NCI-H510A treated with DMSO at 0.1 percent for 48 hours (cell line): ENCODE measurements at places on chromosomes 7 and 10.

- DNase-seq = no peak
Observed at GRCh38 chr7:94375691-94376090, 19.0 kb upstream of the COL1A2 start.

GRCh38 chr7:46886669-46887374 is 695.1 kb downstream of the TNS3 start:
- no peak for DNase-seq

GRCh38 chr10:20991526-20991925 is 94.4 kb upstream of the NEBL start:
- DNase-seq = no peak

- no peak for DNase-seq
Observed at GRCh38 chr10:127740596-127740995, 3.6 kb downstream of the FOXI2 start.

DNA sequence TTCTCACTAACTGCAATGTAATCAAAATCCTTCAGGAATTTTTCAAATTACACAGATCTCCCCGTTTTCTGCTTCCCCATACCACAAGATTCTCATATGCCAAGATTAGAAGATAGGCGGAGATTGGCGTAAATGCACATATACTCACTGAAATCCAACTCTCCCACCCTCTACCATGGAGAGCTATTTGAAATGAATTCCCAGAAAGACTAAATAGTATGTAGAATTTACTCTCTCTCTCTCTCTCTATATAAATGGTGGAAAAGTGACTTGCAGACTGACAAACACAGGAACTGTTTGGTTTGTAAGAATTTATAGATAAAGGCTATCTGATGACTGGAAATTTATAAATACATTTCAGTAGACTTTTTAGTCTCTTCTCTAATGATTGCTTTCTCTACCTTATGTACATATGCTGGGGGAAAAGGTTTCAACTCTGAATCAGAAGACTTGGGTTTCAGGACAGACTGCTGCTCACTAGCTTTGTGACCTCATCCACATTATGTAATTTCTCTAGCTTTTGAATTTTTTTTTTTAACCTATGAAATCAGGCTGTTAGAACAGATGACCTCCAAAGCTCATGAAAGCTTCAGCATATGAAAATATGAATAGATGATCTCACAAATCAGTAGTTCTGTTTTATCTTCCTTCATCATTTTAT is 67.8 kb upstream of the CSTF2T start:
- DNase-seq = no peak

DNA sequence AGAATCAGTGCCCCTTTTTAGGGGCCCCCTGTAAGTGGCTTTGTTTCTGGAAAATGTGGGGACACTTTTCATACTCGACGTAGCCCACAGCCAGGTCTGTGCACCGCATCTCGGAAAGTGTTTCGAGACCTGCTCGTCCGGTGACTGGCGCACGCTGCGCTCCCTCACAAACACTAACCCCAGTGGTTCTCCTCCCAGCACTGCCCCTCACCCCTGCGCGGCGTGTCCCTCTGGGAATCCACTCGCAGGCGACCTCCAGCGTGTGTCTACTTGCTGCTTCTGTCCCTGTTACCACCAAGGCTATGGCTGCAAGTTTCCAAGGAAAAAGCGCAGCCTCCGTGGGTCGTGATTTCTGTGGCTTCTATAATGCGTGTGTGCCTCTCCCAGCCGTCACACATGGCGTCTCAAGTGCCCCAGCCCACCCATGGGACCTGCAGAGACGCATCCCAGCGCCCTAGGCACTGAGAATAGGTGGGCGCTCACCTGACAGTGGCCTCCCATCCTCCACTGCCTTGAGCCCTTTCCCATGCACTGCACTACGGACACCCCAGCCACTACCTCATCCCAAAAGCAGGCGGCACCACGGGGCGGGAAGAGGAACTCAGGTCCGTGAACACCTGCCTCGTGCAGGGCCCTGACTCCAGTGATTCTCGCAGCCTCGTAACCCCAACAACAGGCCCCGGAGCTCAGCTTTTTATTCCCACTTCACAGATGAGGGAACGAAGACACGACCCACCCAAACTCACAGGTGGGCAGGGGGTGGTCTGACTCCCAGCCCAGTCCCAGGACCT is 49.3 kb downstream of the PTPRN2 start:
- DNase-seq = no peak

DNA sequence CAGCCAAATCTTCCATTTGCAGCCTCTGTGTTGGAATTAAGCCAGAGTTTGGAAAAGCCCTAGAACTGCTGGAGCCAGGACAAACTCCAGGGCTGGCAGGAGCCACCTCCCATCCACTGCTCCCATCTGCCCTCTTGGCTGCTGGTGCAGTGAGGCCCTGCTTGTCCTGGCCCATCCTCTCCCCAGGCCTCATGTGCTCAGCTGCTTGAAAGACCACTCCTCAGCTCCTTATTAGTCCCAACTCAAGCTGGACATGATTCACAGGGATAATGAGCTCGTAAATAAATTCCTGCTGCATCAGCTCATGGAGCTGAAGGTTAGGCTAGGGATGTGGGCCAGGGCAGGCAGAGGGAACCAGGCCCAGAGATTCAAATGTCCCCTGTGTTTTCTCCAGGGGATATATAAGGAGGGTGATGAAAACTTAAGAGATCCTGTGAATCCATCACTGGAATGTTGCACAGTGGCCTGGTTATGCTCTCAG is 282.8 kb downstream of the RPS24 start:
- DNase-seq = no peak

- DNase-seq = no peak
Observed at GRCh38 chr7:36348256-36348655, 41.4 kb upstream of the ANLN start.

GRCh38 chr10:64261092-64261491 is 739.9 kb downstream of the REEP3 start:
- no peak for DNase-seq

- no peak for DNase-seq
Observed at GRCh38 chr10:99598781-99599509, 21.3 kb downstream of the SLC25A28 start.

GRCh38 chr7:108310351-108310750 is 145.9 kb downstream of the NRCAM start:
- no peak for DNase-seq

DNA sequence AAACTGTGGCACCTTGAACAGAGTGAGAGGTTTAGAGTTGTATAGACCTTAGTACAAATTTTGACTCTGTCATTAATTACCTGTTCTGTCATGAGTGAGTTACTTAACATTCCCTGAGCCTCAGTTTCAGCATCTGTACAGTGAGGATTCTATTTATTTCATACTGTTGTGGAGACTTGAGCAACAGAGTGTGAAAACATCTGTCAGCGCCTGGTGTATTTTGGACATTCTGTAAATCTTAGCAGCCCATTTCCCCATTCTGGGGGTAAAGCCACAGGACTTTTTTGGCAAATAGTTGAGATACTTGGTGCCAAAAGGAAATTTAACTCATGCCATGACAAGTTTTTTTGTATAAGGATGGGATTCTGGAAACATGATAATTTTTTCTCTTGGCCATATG is 94.8 kb downstream of the AUTS2 start:
- DNase-seq = no peak

- no peak for DNase-seq
Observed at GRCh38 chr7:64359543-64359942, 45.8 kb downstream of the ZNF736 start.

- no peak for DNase-seq
Observed at GRCh38 chr10:100175875-100176274, 10.0 kb downstream of the ERLIN1 start.

DNA sequence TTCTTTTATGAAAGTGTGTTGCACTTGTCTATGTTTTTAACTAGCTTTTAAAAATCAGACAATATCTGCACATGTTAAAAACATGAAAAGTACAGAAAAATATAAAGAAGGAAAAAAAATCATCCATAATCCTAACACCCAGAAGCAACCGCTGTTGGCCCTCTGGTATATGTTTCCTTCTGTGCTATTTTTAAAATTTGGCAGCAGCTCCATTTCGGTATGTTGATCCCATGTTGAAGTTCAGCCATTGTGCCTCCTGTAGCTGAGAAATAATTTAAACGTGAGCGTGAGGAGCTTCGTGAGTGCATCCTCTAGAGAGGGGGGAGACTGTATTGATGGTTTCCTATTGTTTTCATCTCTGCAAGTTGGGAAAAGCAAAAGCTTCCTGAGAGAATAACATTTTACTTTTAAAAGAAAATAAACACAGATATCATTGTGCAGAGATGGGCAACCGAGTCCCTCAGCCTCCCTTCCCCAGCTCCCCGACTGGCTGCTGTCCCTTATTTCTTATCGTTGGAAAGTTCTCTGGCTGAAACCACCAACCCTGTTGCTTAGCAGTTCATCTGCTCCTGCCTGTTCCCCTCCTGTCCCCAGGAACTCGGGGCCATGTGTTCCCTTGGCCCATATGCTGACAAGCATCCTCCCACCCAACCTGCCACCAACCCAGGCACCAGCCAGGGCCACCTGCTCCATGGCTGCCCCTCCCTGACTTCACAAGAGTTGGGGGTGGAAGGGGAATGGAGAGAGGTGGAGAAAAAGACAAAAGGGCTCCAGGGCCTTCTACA is 499.1 kb upstream of the PODXL start:
- DNase-seq = no peak

GRCh38 chr10:50271564-50272250 is 20.4 kb upstream of the ASAH2 start:
- no peak for DNase-seq

- DNase-seq = peak; percentile 15
Observed at GRCh38 chr7:118918556-118918955, 694.1 kb downstream of the ANKRD7 start.

DNA sequence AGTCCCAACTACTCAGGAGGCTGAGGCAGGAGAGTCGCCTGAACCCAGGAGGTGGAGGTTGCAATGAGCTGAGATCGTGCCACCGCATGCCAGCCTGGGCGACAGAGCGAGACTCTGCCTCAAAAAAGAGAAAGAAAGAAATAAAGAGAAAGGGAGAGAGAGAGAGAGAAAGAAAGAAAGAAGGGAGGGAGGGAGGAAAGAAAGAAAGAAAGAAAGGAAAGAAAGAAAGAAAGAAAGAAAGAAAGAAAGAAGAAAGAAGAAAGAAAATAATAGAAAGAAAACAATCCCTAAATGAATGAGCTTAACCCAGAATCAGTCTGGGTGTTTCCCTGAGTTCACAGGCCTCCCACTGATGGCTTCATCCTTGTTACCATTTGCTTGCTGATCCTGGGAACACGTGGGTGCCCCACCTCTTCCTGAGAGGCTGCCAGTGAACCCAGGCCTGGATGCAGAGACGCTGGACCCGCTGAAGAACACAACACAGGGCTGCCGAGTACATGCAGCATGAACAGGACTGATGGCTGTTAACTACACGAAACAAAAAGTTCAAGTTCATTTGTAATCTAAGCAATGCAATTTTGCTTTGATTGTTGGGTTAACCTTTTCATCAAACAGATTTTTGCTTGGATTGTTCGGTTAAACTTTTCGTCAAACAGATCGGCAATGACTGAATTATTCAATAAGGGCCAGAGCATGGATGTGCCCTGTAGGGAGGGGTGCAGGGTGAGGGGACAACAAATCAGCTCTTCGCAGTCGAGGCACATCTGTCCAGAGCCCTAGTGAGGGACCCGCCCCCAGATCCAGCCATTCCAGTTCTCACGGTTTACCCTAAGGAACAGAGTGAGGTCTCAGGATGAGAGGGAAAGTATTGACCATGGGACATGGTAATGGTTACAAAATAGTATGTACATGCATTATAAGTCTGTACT is 11.5 kb downstream of the NPFFR1 start:
- no peak for DNase-seq

DNA sequence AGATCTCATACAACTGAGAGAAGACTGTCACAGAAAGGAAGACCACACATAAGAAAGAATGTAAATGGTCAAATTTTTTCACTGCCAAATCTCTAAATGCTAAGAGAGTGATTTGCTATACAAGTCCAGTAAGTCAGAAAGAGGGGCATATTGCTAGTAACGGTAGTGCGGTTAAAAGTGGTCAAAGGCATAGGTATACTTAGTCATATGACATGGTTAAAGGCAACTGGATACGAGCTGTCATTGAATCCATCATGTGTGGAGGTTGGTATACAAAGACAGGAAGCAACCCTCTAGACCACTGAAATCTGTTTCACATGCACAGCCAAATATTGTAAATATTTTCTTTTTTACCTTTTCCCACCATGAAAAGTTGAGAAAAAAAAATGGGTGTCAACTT is 4.8 kb downstream of the INHBA start:
- DNase-seq = no peak

- no peak for DNase-seq
Observed at GRCh38 chr7:46291050-46291438, 370.0 kb upstream of the IGFBP3 start.

DNA sequence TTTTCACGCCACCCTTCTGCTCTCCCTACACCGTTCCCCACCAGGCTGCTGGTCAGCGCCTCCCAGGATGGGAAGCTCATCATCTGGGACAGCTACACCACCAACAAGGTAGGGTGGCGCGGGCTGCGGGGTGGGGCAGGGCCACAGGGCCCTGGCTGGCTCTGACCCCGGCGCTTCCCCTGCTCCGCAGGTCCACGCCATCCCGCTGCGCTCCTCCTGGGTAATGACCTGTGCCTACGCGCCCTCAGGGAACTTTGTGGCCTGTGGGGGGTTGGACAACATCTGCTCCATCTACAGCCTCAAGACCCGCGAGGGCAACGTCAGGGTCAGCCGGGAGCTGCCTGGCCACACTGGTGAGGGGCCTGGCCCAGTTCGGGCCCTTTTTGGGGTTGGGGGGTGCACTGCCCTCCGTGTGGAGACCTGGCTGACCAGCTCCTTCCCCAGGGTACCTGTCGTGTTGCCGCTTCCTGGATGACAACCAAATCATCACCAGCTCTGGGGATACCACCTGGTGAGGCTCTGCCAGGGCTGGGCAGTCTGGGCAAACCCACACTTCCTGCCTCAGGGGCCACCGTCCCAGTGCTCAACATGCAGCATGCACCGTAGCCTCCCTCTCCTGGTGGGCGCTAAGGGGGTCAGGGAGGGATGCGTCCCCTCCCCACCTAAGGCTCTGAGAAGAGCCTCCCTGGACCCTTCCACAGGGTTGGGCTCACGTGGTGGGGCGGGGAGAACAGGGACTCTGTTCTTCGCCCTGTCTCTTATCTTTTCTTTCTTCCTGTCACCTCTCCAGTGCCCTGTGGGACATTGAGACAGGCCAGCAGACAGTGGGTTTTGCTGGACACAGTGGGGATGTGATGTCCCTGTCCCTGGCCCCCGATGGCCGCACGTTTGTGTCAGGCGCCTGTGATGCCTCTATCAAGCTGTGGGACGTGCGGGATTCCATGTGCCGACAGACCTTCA is 4.0 kb downstream of the GNB2 start:
- no peak for DNase-seq

- no peak for DNase-seq
Observed at GRCh38 chr7:111558991-111559390, 3.3 kb downstream of the IMMP2L start.
